ENCODE measurements at places on chromosomes 4 and X.

DNA sequence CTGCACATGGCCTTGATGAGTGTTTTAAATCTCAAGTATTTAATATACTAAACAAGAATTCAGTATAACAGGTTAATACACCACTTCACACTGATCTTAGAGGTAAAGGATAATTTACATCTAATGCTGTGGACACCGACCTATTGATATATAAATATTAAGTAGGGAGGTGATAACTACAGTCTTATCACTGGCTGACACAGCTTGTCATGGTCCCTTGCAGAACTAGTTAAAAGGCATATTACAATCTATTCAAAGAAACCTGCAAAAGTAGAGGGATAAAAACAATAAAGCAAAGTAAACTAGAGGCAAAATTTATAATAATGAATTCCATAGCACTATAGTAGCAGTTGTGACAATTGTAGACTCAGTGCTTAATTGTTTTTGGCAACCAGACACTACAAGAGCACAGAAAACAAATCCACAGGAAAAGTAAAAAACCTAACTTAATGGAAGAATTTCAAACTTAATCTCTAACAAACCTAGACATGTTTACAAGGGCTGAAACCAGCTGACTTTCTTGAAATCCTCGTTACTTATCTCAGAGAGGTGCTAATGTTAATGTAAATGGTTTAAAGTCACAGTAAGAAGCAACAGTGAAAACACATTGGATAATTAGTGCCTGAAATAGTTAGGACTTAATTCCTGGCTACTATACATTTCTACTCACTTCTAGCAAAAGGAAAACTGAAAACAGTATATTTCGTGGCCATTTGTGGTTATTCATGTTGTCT lies 25.0 kb downstream of the MFAP3L start:
- no peak for DNase-seq

DNA sequence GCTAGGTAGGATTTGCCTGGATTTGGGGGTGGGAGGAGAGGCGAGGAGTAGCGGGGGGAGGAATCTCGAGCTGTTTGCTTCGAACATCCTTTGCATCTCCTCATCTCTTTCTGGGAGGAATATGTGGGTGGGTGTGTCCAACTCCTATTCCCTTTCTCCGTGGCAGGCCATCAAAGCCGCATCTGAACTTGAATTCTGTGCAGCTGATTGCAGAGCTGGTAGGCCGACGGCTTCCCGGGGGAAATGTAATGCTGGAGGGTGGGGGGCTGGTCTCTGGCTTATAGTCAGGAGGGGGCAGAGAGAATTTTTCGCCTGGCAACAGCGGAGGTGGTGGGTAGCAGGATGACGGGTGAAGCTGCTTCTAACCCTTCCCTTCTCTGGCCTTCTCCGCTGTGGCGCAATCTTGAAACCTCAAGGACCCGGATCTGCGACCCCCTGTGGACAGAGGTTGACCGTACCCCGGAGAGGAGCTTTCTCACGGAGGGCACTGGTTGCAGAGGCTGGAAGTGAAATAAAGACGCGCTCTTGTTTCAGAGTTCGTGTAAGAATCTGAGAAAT lies 628 bp downstream of the ZCCHC12 start:
- DNase-seq = no peak

DNA sequence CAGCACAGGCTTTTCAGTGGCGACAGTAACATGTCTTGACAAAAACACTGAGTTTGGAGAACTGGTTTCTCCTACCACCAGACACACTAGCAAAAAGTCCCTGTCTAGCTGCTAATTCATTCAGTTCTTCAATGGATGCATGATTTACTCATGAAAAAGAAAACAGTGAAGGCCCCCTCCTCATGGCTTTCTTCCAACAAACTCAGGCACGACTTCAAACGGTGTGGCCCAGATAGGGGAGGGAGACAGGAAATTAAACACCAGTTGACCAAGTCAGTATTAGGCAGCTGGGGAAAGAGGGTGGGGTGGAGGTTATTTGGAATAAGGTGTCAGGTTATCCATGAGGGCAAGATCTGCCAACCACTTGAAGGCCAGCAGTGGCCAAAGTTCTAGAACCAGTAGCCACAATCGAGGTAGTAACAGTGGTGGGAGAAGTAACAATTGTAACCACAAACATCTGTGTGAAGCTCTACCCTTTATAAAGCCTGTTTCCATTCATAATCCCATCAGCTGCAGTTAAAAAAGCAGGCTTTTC lies 60.2 kb downstream of the SEPSECS start:
- DNase-seq = no peak

DNA sequence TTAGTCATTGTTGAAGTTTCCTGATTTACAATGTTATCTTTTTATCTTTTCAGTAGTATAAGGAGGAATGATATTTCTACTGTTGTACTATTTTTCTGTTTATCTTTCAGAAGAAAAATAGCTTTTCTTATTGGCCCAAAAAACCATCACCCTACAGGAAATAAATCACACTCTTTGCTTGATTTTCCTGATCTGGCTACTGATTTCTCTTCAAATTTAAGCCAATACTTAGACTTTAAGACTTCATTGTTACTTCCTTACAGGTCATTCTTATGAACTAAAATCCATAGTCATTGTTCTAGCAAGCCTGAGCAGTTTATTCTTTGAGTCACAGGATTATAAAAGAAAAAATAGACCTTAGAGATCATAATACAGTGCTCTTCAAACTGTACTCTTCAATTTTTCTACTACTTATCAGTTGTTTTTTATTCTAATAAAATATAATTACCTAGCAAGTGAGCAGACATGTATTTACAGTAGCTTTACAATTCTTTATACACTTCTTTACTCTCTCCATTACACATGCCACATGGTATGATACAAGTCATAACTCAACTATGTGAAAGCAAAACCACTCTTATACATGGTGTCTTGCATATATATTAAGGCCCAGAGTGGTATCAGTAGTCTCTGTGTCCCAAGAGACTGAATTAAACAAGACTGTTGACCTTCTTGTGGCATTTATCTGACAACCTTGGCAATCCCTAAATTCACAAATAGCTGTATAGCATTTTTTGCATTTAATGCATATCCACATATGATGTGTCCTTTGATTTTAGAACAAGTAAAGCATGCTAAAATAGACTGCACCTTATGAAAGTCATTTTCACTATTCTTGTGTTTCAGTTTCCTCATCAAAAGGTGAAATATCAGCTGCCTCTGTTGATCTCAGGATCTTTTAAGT lies 47.9 kb downstream of the TET2 start:
- no peak for DNase-seq
